ENCODE measurements at places on chromosomes 6 and 20. TPM values are rescaled to one million over a fixed set of nuclear protein-coding genes. Genes with fewer than 3 reads are reported as not detected.

DNA sequence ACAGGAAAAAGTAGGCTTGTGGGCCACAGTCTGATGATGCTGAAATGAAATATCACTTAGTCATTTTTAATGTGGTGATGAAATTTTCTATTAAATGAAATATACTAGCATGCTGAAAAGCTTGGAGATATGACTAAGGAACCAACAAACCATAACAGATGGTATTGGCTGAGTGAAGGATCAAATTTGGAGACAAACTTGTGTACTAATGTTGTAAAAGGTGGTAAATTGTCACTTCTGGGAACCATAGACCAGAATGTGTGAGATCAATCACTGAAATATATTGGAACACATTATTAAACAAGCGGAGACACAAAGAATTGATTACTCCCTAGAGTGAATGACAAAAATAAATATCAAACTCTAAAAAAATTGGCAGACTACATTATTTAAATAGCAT, 232.4 kb downstream of the DOK5 start:
- no peaks in the 10 kb centered on the region for H3K27me3 ChIP-seq
- no peak overlapping the region for H3K4me3 ChIP-seq
- H3K36me3 ChIP-seq = no peaks in the 10 kb centered on the region
- no peak for DNase-seq
- no peak overlapping the region for H3K27ac ChIP-seq

DNA sequence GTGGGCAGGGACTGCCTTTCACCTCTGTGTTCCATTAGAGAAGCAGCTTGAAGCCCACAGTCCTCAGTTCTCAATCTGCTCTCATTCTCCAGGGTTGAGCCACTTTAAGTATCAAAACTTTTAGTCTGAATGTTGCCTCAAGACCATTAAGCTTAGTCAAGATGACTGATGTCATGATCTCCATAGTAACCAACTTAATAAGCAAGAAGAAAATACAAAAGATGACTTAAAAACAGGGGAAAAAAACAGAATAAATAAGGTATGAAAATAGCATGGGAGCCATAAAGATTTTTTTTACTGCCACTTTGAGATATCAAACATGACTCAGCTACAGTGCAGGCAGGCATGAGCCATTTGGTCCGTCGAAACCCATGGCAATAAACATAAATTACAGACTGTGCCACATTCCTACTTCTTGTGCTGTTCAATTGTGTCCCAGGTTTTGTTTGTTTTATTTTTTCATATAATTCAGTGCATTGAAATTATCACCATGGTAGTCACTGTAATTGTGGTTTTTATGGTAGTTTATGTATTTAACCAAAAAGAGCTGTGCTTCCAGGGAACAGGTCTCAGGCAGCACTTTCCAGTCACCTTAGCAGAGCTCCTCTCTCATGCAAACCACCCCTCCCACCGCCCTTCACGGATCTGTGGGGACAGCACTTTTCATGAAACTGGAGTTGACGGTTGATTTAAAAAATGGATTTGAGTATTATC, 156.5 kb upstream of the INSM1 start:
- H3K4me1 ChIP-seq = no peaks in the 10 kb centered on the region
- DNase-seq = no peak
- H3K36me3 ChIP-seq = no peaks in the 10 kb centered on the region
- H3K27ac ChIP-seq = no peak overlapping the region

GRCh38 chr6:146861029-146861563, 262.3 kb downstream of the ADGB start:
- H3K27me3 ChIP-seq = no peaks in the 10 kb centered on the region
- DNase-seq = no peak
- no peak overlapping the region for H3K27ac ChIP-seq
- no peaks in the 10 kb centered on the region for H3K4me1 ChIP-seq

DNA sequence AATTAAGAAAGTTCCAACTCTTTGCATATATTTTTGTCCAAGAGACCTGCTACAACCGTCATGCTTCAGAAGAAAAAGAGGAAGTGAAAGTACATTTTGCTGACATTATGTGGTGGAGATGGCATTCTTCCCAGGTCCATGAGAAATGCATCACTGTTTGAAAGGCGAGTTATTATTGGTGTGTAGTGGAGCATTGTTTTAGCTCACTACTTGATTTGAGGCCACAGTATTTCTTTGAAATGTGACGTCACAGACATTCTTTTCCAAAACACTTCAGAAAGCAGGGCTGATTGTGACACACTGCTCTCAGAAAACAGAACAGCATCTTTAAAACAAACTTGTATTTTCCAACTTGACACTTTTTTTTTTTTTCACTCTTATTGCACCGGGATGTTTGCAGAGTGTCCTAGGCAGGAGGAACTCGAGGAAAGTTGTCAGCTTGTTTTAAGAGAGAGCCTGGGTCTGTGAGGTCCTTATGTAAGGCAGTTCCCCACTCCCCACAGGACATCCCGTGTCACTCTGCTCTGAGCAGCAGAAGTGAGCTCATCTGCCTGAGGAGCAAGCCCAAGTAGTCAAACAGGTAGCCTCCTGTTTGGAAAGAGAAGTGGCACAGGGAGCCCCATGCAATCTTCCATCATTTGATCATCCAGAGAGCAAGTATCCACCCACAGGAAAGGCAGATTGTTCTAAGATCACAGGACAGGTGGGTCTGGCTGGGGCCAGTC, 1.1 kb downstream of the SPTLC3 start:
- H3K27me3 ChIP-seq = no peaks in the 10 kb centered on the region
- peak overlapping the region; percentile 8 for H3K4me3 ChIP-seq
- H3K36me3 ChIP-seq = no peaks in the 10 kb centered on the region
- H3K4me1 ChIP-seq = peaks cover 35% of the 10 kb centered on the region
- peak overlapping the region; percentile 83 for H3K27ac ChIP-seq

- H3K27me3 ChIP-seq = no peaks in the 10 kb centered on the region
- no peaks in the 10 kb centered on the region for H3K36me3 ChIP-seq
- no peak overlapping the region for H3K27ac ChIP-seq
- H3K4me1 ChIP-seq = no peaks in the 10 kb centered on the region
Measured at GRCh38 chr6:11785415-11785773, 6.8 kb upstream of the ADTRP start.

The TGM3 gene
- total RNA-seq = not detected

Measured in thyroid gland (tissue), 4 donors.